ENCODE measurements at places on chromosomes 5 and 9.

GRCh38 chr9:127611603-127611898, 526 bp upstream of the STXBP1 start:
- DNase-seq, result no peak

DNA sequence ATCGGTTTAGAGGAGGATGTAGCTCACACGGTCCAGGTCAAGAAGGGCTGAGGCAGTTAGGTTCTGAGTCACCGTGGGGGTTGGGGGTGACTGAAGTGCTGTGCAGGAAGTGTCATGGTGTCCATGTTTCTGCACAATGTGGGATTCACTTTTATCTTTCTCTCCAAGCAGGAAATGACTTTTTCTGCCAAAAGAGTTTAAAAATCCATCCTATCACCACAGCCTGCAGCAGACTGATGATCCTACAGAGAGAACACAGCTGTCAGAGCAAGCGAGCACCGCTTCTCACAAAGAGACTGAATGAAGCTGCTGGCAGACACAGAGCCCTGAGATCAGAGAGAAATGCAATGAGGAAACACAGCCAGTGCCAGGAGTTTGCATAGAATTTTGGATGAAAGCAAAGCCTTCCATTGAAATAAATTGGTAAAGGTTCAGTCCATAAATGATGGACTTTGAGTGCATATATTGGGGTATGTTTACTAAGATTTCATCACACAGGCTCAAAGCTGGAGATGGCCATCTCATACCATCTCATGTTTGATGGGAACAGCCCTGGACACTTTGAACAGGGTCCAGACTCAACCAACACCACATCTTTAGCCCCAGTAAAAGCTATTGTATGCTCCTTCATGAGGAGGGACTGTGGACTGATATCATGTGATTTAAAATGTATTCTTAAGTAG, 213.9 kb upstream of the FBXL7 start:
- no peak for DNase-seq

GRCh38 chr5:154197801-154198491, 7.4 kb downstream of the GALNT10 start:
- DNase-seq, result peak; percentile 52

DNA sequence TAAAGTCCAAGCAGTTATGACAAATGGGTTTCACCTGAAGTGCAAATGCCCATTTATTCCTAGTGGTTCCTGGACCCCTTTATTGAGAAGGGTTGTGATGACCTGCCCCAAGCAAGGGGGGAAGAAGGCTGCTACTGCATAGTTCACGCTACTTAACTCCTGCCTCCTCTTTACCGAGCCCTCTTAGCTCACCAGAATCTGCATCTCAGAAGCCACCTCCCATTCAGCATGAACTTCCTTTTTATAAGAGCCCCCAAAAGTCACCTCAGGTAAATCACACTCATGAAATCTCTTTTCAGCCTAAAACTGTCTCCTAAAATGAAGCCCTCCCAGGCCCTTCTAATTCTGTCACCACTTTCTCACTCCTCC, 26.6 kb upstream of the C9orf72 start:
- DNase-seq, result no peak

GRCh38 chr5:116076496-116076895, 8.3 kb upstream of the COMMD10 start:
- no peak for DNase-seq

DNA sequence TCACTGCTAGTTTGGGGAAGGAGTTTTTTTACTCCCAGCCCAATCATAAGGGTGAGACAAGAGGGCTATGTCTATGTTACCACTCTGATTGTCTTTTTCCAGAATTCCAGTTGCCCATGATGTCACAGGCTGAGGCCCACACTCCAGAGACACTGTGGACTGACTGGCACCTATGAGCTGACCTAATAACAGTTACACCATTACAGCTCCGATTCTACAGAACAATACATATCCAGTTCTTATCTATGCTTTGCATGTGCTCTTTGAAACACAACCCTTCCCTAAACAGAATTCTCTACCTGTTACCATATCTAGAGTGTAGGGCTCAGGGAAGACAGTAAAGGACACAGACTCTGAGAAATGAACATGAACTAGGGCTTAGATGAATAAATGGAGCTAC, 45.7 kb upstream of the ALDOB start:
- DNase-seq, result no peak

GRCh38 chr9:69815313-69815712, 5.3 kb upstream of the CFAP95 start:
- no peak for DNase-seq

GRCh38 chr5:67467110-67467509, 270.5 kb upstream of the CD180 start:
- DNase-seq, result no peak

DNA sequence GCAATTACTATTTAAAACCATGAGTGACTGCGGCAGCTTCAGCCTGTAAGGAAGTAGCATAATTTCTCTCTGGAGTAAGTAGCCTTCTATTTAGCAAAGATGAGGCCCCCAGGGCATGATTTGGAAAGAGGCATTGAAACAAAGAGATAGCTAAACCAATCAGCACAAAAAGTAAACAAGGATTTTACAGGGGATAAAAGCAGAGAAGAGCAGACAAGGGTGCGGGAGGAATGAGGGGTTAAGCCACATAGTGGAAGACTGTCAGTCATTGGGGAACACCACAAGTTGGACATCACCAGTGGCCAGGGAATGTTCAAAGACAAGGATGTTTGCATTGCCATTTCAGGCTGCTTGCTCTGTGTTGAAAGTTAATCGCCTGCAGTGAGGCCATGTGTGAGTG, 24.0 kb upstream of the C5orf63 start:
- no peak for DNase-seq

GRCh38 chr9:133029994-133030316, 842 bp upstream of the GTF3C5 start:
- DNase-seq, result no peak

DNA sequence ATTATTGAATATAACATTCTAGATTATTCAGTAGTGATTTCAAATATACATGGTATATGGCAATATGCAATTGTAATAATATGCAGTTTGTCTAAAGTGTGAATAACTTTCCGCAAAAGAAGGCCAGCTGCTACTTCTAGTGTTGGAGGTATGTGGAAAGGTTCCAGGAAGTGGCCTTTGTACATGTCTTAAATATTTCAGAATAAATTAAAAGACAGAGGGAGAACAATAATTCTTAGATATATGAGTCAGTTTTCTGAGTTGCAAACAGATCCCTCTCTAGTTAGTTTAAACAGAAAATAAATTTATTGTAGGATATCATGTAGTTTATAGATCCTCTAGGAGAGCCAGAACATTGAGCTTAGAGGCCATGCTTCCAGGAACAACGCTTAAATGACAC, 210.8 kb upstream of the ELL2 start:
- DNase-seq, result no peak

DNA sequence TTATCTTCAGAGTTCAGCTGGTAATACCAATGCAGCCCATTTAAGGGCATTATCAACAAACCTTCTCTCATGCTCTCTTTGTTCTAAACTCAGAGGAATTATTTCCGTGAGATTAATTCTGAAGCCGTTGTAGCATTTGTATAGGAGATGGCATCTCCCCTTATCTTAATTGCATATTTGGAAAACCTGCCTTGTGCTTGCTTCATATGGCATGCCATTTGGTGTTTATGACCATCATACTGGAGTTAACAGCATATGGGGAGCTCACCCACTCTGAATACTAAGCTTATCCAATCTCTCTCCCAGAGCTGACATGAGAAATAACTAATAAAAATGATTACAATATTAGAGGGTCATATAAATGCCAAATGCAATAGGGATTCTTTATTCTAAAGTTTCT, 243.2 kb downstream of the BRINP1 start:
- no peak for DNase-seq

DNA sequence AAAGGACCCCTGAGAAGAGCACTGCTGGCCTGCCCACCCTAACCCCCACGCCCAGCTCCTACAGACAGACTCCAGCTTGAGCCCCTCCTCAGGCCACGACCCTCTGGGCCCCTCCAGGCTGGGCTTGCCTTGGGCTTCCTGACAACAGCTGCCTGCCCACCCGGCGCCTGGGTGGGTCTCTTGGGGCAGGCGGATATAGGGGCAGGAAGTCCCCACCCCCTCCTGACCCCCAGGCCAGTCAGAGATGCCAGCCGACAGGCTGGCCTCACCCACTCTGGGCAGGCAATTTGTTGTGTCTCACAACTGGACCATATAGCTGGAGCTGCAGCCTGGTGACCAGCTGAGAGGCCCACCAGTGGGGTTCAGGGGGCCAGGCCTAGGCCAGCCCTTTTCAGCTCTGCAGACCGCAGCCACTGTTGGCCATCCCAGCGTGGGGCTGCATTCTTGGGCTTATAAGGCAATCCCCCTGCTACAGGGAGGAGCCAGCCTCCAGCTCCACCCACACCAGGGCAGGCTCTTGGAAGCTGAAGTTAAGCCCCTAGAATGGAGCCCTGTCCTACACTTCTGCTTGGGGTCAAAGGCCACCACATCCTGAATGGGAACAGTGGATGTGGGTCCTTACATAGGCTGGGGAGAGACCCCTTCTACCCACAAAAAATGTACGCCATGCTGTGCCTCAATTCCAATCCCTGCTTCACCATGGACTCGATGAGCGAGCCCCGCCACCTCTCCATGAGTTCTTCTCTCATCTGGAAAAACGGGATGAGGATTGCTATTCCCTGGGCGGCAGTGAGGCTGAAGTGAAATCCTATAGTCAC, 2.0 kb downstream of the PDLIM7 start:
- no peak for DNase-seq

DNA sequence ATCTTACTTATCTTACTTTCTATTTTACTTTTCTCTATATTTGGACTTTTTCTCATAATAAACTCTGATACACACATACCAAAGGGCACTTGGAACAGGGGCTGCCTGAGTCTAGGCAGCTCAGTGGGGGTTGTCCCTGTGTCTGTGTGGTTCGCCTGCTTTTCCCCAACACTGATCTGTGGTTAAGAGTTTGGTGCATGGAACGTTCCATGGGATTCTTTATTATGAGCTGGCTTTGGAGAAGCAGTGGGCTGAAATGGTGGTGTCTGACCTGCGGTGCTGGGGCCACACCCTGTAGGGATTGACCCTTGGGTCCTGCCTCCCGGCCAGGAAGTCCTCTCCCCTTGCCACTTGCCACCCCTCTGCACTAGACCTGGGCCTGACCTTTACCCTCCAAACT, 47.4 kb downstream of the ANKRD33B start:
- DNase-seq, result no peak

GRCh38 chr5:131515348-131515747, 119.7 kb downstream of the RAPGEF6 start:
- DNase-seq, result no peak

DNA sequence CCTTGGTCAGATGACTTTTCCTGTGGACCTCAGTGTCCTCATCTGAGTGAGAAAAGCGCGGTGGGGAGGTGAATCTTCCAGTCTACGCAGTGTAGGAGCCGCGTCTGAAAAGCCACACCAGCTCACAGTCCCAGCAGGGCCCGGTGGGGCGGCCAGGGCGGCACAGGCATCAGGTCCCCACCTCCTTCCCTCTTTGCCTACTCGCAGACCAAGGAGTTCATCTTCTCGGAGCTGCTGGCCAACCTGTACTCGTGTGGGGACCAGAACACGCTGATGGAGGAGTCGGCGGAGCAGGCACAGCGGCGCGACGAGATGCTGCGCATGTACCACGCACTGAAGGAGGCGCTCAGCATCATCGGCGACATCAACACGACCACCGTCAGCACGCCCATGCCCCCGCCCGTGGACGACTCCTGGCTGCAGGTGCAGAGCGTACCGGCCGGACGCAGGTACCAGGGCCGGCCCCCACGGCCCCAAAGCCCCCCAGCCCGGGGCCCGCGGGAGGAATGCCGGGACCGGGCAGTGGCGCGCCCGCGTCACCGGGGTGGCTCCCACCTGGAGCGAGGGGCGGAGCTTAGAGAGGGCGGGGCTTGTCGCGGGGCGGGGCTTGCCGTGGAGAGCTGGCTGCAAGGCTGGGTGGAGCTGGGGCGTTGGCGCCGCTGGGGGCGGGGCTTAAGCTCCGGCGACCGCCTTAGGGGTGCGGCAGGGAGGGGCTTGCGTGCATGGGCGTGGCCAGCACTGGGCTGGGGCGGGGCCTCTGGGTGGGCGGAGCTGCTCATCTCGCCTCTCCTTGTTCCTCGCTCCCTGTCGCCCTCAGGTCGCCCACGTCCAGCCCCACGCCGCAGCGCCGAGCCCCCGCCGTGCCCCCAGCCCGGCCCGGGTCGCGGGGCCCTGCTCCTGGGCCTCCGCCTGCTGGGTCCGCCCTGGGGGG, 25.6 kb downstream of the GOLGA2 start:
- peak; percentile 97 for DNase-seq

- no peak for DNase-seq
Observed at GRCh38 chr9:90702441-90702955, 59.9 kb upstream of the DIRAS2 start.

- DNase-seq, result no peak
Observed at GRCh38 chr5:35436400-35437057, 181.1 kb upstream of the SPEF2 start.

- DNase-seq, result no peak
Observed at GRCh38 chr9:127262602-127263001, 2.0 kb upstream of the GARNL3 start.

GRCh38 chr5:36414869-36415282, 113.2 kb upstream of the RANBP3L start:
- DNase-seq, result no peak

DNA sequence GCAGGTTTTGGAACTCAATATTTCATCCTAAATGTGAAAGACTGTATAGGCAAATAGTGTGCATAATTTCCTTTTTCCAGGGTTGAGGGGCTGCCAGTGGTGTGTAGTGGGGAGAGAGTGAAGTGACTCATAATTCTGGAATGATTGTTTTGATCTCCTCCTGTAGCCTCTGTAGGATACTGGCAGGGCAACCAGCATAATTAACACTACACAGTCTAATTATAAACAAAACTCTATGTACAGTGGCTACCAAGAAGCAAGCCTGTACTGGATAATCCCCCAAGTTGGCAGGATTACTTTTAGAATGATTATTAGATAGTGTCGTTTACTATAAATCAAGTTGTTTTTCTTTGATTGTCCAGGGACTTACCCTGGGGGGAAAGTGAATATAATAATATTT, 32.2 kb downstream of the LNPEP start:
- no peak for DNase-seq

DNA sequence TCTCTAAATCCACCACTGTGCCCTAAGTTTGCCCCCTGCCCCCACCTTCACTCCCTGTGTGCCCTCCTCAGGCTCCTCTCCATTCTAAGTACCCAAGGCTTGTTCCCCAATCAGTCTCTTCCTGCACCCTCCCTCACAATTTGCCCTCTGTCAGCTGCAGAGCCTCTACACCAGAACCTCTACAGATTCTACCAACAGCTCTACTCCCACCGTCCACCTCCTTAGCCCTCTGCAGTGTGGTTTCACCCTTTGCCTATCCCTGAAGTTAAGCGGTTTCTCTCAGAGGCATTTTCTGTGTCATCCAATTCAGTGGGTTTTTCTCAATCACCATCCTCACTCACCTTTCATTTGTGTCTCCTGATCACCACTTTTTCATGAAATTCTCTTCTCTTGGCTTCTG, 13.2 kb upstream of the ERAP2 start:
- no peak for DNase-seq

GRCh38 chr9:120574473-120574872, 5.5 kb downstream of the CDK5RAP2 start:
- DNase-seq, result no peak
